ENCODE measurements at places on chromosomes 6 and 20.

DNA sequence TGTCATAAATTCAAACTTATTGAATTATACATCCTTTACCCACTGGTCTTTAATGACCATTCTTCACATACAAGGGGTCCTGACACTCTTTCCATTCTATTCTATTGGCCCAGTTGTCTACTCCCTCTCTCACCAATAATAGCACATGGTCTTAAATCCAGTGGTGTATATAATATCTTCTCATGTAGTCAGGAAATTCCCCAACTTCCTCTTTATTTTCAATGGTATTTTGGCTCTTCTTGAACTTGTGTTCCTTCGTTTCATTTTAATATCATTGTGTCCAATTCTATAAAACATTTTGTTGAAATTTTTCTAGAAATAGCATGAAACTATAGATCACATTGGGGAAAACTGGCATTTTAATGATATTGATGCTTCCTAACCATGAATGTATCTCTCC, 36.8 kb downstream of the PSMB9 start:
- no peak for DNase-seq

GRCh38 chr6:158835616-158836221, 16.6 kb upstream of the EZR start:
- no peak for DNase-seq

DNA sequence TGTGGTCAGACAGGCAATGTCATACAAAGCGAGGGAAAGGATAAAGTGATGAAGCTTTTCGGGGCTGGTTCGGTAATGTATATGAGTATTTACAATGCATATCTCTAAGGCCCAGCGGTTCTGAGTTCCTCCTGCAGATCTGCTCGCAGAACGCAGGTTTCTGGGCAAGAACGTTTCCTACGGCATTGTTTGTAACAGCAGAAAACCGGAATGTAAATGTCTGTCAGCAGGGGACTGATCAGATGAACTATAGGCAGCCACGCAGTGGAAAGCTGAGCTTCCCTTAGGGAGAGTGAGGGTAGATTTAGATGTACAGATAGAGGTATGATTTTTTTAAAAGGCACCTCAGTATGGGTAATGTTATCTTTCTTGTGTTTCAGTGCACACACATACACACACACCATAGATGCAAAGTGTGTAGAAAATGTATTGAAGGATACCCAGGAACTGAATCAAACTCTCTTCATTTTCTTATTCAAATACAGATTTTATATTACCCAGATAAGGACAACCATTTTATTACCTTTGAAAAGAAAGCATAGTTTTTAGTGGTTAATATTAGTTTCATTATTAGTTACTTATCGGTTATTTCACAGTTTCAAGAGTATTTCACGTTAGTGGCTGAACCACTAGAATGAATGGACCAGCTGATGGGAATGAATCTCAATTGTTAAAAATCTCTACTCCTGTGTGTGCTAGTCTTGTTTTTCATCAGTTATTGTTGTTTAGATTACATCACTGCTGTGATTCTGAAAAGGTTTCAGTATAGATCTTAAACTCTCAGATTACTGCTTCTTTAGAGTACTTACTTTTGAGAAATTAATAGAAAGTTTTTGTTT, 56.2 kb downstream of the SNX9 start:
- no peak for DNase-seq

DNA sequence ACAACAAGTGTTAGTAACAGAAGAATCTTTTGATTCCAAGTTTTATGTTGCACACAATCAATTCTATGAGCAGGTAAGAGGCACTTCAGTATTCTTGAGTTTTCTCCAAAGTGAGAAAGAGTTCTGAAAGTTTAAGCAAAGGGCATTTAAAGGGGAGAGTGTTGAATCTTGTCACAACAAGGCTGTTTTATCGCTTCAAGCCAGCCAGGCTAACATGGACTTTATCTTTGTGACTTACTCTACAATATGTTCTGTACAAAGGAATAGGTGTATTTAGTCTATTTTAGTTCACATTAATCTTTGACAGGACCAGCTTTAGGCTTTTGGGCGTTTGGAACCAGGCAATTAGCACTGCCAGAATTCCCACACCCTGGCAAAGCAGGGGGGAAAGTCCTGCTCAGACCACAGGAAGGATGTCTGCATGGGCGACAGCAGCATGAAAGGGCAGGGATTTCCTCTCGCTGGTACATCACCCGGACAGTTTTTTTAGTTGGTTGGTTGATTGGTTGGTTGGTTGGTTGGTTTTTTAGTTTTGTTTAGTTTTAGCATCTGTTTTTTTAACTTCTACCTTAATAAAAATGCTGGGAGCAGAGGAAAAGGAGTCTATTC, 395.4 kb upstream of the SOX4 start:
- no peak for DNase-seq

Data from renal pelvis (tissue), 12 donors.